ENCODE measurements at places on chromosomes 11 and 22. TPM values are rescaled to one million over a fixed set of nuclear protein-coding genes. Genes with fewer than 3 reads are reported as not detected.

The MUC2 gene
- total RNA-seq: not detected

GRCh38 chr11:72951888-72952287, 137.7 kb downstream of the ATG16L2 start:
- no peak for DNase-seq

GRCh38 chr11:104668797-104669463, 229.3 kb downstream of the CASP12 start:
- no peak for DNase-seq

The NAALADL1 gene
- total RNA-seq: 1.0 TPM

DNA sequence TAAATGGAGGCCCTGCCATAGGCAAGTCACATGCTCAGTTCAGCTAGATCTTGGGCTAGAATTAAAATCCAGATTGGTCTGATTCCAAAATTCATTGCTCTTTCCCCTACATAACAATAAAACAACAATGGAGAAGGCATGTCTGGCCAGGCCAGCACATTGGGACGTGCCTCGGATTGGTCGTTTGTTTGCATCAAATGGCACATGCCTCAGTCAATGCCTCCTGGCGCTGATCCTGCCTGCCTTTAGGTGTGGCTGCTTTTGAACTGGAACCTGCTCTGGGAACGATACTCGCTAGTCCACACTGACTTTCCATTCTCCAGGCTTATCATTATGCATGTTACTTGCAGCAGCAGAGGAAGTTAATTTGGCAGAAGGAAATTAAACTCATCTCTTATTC, 322.1 kb downstream of the NELL1 start:
- DNase-seq: no peak

DNA sequence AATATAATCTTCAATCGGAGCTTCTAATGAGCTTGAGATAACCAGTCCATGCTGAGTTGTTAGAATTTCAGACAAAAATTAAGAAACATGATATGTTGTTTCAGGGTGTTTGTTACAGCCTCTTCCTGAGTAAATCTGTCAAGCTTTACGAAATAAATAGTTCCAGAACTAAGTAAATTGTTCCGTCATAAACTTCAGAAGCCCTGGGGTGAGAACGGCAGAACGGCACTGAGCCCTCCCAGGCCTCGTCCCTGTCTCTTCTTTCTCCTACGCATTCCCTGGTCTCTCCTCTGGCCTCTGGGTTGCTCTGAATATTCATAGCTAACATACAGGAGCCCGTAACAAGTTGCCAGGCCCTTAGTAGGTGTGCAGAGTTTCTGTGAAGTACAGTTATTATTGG, 390.8 kb upstream of the NARS2 start:
- no peak for DNase-seq

The MYEOV gene
- total RNA-seq: 0.22 TPM

DNA sequence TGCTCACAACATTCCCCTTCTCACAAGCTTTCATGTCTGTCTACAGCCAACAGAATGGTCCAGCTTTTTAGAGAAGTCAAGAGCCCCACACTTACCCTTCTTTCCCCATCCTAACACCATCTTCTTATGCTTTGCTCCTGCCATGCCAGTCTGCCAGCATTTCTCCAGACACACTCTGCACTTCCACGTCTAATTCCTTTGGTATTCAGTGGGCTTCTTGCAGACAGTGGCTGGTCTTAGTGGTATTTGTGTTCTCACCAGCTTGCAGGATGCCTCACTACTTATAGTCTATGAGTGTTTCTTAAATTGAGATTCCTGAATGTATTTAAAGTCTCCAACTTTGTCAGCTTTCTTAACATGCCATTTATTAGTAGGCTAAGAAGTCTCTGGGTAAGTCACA, 154.4 kb downstream of the BBOX1 start:
- DNase-seq: no peak

DNA sequence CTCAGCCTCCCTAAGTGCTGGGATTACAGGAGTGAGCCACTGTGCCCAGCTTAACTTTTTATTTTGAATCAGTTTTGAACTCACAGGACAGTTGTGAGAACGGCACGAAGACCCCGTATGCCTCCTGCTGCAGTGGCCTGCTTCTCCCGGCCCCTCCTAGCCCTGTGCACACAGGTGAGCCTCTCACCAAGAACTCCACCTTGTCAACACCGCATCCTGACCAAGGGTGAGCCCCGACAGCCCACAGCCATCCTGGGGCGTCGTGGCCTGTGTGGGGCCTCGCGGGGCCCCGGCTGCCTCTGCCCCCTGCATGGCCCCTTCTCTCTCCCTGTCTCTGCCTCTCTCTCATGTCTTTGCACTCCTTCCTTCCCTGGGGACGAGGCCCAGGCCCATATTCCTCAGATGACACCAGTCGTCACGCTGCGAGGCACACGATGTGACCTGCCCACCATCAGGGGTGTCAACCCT, 38.8 kb downstream of the GNB1L start:
- DNase-seq: no peak

The BARX2 gene
- not detected for total RNA-seq

GRCh38 chr11:3095712-3096361, 38.6 kb upstream of the CARS1 start:
- no peak for DNase-seq

DNA sequence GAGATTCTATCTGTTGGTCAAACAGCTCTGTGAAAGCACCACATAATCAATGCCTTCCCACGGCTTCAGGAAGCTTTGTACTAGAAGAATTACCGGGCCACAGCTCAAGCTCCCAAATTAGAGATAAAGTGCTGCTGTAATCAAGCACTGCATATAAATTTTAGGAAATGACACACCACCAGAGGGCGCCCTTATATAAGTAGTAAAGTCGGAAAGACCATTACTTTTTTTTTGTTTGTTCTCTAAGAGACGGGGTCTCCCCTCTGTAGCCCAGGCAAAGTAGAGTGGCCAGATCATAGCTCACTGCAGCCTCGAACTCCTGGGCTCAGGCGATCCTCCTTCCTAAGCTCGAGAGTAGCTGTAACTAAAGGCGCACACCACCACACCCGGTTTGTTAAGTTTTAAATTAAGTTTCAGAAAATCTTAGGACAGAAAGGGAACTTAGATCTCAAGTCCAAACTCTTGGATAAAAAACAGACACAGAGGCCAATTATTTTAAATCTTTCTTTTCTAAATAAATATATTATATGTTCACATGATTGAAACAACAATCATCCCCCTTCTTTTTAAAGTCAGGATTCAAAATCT, 32.6 kb downstream of the PRCP start:
- DNase-seq: peak; percentile 75

The CDC42EP1 gene
- 23.0 TPM for total RNA-seq

Measured in H9 (cell line).